ENCODE measurements at places on chromosomes 1 and 21. TPM values are rescaled to one million over a fixed set of nuclear protein-coding genes. Genes with fewer than 3 reads are reported as not detected.

The SLC45A1 gene
- 1.1 TPM for total RNA-seq

The NBPF1 gene
- total RNA-seq, result 20.4 TPM

The AGTRAP gene
- 46.8 TPM for total RNA-seq

The SPATA46 gene
- not detected for total RNA-seq

The WLS gene
- total RNA-seq, result 32.5 TPM

The SARS1 gene
- 130 TPM for total RNA-seq

The BEND5 gene
- 2.3 TPM for total RNA-seq

The KANK4 gene
- not detected for total RNA-seq

The ADAM15 gene
- 176 TPM for total RNA-seq

The GBP5 gene
- 0.25 TPM for total RNA-seq

The CR1L gene
- not detected for total RNA-seq
